Anterior cingulate cortex (tissue), 58 donors: ENCODE measurements at places on chromosomes 12 and 14.

DNA sequence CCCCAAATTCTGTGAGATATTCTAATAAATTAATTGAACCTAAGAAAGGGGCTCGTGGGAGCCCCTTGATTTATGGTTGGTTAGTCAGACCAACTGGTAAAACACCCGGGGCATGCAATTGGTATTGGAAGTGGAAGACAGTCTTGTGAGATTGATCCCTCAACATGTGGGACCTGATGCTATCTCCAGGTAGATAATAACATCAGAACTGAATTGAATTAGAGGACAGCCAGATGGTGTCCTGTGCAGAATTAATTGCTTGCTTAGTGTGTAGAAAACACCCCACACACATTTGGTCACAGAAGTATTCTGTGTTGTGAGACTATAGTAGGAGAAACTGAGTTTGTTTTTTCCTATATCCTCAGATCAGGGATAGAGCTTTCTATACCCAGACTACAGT, 22.0 kb downstream of the PYROXD1 start:
- DNase-seq, result no peak

DNA sequence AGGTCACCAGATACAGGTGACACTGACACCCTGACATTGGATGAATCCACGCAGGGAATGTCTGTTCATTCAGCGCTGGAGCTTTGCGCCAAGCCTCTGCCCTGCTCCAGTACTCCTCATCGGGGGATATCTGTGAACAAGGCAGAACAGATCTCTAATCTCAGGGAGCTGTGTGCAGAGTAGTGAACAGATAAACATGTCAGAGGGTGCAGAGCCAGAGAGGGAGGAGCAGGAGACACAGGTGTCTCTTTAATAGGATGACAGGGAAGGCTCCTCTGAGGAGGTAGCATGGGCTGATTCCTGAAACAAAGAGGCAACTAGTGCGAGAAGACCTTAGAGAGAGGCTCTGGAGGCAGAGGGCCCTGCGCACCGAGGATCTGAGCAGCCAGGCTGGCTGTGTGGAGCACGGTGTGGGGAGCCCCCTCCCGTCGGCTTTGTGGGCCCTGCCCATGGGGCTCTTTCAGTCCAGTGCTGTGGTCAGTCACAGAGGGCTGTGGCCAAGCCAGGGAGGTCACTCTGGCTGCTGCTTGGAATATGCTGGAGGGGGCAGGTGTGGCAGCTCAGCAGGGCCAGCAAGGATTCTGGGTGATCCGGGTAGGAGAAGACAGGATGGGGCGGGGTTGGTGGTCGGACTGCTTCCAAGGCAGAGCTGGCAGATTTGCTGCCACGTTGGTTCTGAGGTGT, 55.6 kb downstream of the TECPR2 start:
- DNase-seq, result no peak

DNA sequence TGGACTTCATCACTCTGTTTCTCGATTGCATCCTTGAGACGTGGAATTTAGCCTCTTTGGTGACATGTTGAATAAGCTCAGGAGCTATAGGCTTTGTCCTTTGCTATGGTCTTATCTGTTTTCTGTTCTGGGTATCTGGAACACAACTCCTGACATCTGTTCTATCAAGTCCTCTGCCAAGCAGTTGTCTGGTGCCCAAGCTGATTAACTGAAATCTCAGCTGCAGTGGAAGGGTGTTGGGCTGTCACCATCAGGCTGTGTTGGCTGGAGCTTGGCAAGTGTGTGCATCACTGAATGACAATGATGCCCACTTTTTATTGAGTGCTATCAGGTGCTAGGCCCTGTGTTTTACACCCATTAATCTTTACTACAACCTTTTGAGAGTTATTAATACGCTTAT, 77.8 kb downstream of the SMOC1 start:
- no peak for DNase-seq

DNA sequence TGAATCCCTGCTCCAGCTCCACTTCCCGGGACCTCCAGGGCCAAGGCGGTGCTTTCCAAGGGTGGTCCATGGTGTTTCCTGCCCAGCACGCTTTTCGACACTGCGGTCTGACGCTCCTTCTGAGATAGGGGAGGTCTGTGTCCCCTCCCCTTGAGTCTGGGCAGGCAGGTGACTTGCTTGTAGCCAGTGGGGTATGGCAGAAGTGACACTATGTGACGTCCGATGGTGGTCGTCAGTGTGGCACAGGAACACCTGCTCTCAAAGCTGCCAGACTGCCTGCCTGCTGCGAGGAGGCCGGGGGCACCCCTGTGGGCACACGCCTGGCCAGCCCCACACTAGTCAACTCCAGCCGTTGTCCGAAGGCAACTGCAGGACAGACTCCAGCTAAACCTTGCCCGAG, 16.0 kb upstream of the TRAF3 start:
- DNase-seq, result no peak

DNA sequence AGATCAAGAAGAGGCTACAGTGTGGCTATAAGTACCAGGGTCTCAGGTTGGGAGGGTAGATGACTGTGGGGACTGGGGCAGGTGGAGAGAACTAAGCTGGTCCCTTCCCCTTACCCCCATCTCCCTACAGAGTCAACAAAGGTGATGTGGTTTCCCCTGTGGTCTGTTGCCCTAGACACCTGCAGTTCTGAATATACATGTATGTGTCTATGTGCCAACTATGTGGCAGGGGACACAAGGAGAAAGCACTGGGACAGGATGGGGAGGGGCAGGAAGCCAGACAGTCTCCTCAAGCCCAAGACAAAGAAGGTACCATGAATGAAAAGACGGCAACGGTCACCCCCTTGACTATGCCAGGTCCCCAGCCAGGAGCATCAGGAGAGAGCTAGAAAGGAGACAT, 4.5 kb upstream of the HDAC7 start:
- DNase-seq, result no peak

- DNase-seq, result peak; percentile 51
These were observed 5.1 kb upstream of the ZNF839 start for GRCh38 chr14:102314242-102315011.

DNA sequence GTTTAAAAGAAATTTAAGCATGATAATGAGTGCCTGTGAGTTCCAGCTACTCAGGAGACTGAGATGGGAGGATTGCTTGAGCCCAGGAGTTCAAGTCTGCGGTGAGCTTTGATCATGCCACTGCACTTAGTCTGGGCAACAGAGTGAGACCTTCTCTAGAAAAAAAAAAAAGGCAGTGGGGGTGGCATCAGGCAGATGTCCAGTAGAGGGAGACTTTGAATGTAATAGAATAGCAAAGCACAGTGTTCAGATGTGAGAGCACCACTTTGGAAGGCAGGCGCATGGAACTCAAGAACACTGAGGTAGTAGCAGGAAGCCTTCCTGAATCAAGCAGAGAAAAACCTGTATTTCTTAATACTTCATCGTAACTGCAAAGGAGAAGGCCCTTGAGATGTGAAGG, 394.5 kb upstream of the GARIN6 start:
- DNase-seq, result no peak

- no peak for DNase-seq
These were observed 25.4 kb downstream of the PDE3A start for GRCh38 chr12:20393707-20394106.

DNA sequence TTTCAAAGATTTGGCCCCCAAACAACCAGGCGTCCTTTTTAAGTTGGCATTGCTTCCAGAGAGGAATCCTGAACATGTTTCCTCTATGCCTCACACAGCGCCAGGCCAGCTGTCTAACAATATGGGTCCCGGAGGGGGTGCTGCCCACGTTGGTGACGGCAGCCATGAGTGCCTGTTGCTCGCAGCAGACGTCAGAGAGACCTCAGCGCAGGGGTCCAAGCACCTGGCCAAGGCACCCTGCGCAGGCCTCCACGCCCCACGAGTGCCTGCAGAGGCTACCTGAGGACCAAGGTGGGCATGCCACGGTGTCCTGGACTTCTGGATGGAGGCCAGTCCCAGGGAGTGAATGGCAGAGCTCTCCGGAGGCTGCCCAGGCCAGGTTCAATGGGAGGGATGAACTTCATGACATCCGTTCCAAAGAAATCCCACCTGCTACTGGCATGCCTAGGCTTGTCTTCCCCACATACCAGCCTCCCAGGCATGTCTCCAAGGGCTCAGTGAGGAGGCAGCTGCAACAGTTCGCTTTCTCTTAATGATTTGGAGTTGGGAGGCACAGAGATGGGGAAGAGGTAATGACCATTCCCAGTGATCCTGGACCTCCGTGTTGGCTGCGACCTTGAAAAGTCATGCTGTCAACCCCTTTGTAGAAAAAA, 11.6 kb upstream of the FOXN3 start:
- peak; percentile 19 for DNase-seq

GRCh38 chr14:53783256-53783655, 173.4 kb downstream of the BMP4 start:
- DNase-seq, result no peak

DNA sequence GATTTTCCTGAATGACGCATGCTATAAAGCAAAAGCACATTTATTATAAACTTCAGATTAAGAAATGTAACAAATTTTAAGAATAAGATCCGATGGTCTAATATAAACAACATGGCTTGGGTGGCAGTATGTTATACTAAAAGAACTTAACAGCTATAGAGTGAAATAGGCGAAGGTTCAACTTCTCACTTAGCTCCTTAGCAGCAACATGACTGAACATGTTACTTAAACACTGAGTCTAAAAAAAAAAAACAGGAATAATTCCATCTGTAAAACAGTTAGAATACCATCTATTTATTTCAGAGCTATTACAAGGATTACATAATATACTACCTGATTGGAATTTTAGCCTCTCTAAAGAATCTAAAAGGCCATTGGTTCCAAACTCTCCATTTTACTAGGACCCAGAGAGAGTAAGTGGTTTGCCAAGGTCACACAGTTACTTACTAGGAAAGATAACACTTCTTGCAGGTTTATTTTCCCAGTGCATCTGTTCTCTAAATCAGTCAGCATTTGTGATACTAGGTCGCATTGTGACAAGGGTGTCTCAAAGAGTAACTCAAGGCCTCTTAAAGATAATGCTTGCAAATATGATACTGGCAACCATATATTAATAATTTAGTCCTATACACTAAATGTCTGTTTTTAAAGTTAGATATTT, 14.8 kb downstream of the OSBPL8 start:
- DNase-seq, result no peak

DNA sequence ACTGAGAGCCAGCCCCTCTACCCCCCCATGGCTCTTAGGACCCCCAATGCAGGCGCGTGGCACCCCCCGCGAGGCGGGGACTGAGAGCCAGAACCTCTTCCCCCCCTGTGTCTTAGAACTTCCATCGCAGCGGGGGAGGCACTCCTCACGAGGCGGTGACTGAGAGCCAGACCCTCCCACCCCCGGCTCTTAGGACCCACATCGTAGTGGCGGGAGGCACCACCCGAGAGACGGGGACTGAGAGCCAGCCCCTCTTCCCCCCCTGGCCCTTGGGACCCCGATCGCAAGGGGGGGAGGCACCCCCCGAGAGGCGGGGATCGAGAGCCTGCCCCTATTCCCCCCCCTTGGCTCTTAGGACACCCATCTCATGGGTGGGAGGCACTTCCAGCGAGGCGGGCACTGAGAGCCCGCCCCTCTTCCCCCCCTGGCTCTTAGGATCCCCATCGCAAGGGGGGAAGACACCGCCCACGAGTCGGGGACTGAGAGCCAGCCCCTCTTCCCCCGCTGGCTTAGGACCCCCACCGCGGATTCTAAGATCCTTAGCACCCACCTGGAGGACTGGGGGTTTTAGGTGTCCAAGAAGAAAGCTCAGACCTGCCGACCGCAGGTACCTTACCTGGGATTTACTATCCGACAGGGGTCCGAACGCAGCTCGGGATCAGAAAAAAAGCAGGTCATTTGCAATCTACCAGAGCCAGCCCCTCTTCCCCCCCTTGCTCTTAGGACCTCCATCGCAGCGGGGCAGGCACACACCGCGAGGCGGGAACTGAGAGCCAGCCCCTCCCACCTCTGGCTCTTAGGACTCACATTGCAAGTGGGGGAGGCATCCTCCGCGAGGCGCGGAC, 44.9 kb downstream of the DDX11 start:
- no peak for DNase-seq

DNA sequence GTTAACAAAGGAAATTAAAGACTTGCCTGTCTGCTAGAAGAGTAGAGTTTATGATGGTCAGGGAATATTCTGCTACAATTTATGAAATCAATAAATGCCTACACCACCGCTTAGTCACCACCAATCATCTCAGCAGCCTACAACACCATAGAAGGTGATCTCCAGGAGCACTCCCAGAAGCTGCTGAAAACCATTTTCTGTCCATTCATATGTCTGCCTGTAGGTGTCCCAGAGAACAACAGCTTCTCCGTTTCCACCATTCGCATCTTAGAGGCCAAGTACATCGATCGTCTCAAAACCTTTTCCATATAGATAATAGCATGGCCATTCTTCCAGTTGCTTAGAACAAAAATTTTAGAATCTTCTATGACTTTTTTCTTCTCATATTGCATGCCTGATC, 303.4 kb downstream of the KCNC2 start:
- no peak for DNase-seq

DNA sequence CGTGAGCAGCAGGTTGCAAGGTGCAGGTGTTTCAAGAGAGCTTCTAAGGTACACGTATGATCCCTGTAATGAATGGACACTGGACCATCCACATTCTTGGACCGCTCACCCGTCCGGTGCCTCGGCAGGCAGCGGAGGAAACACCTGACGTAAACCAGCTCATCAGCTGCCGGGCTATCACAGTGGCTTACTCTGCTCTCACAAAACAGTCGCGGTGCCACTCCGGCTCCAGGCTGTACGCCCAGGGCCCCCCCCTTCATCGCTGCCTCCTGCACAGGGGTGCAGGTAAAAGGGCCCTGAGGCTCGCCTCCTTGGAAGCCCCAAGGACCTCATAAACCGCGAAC, 436 bp downstream of the VPS33A start:
- DNase-seq, result peak; percentile 53

DNA sequence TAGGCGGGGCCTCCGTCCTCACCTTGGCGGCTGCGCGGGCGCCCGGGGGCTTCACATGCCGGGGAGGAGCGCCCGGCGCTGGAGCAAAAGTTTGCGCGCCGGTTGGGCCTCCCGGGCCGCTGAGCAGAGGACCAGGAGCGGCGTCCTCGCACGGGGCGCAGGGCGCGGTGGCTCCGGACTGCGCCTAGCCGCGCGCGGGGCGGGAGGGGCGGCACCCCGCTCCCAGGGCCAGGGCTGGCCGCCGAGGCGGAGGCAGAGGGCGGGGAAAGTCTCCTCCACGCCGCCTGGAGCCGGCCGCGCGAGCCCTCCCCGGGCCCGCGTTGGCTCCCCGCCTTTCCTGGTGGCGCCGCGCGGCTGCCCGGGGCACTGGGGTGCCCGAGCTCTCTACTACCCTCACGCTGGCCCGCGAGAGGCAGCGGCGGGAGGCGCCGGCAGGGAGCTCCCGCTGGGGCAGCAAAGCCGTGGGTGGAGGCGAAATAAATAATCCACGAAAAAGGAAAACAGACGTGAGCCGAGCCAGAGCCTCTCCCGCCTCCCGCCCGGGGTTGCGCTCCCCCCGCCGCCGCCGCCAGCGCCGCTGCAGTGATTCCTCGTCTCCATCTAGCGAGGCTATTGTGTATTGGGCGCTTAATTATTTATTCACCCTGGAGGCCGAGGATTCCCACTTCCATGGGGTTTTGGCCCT, 400 bp upstream of the PRIMA1 start:
- DNase-seq, result peak; percentile 79

GRCh38 chr12:130879212-130879686, 7.4 kb downstream of the RAN start:
- no peak for DNase-seq

- DNase-seq, result no peak
These were observed 180.2 kb upstream of the MYL2 start for GRCh38 chr12:111100554-111100953.
